ELR (cell line): ENCODE measurements at places on chromosomes 7 and 10.

DNA sequence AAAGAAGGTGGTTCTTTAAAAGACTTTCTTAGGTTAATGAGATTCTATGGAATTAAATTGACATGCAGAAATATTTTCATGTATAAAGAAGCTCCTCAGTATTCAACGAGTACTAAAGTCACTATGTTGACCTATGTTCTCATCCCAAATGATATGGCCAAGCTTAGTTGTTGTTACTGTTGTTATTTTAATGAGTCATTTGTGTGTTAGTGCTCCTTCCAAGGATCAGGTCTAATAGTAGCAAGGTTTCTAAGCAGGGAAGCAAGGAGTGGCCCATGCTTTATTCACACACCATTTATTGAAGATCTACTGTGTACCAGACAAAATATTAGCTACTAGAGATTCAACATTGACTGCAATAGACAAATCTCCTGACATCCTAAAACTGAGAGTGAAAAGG is 41.9 kb downstream of the LRRN3 start:
- peak; percentile 20 for DNase-seq

DNA sequence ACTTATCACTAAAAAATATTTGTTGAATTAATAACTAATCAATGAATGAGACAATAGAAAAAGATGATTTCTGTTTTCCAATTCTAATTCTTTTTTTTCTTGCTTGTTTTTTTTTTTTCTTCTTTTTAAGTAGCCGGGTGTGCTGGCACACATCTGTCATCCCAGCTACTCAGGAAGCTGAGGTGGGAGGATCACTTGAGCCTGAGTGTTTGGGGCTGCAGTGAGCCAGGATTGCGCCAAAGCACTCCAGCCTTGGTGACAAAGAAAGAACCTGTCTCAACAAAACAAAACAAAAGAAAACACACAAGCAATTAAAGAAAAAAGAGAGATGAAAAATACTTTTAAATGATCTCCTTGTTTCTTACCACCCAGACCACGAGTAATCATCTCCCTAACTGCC is 1109.3 kb downstream of the REEP3 start:
- DNase-seq: no peak

DNA sequence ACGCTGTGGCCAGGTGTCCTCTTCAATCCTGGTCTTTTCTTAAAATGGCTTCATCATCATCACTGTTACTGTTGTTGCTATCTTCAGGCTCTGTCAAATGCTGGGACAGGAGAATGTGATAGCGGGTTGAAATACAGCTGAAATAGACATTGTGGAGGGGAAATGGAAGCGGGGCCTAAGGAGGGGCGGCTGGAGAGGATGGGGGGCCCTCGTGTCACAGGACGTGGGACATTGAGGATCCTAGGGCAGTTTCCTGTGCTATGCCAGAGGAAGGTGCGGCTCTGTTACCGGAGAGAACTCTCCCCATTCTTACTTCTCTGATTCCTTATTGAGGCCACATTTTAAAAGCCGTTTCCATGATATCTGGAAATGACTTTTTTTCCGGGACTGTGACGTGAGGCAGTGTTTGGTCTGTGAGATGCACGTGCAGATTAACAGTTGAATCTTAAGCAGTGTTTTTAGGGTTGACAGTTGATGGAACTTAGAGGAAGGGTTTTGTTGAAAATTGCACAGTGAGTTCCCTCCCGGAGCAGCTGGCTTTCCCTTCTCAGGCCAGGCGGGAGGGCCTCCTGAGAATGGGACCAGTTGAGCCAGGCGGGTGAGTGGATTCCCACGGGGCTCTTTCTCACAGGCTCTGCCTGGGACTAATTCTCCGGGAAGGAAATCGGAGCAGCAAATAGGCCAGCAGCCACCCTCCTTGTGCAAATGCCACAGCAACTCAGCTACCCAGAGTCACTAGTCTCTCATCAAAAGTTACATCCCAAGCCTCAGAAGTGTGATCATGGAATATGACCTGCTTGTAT is 125.2 kb downstream of the TACC2 start:
- DNase-seq: peak; percentile 42

GRCh38 chr7:157561816-157562410 is 225.1 kb downstream of the DNAJB6 start:
- DNase-seq: no peak

DNA sequence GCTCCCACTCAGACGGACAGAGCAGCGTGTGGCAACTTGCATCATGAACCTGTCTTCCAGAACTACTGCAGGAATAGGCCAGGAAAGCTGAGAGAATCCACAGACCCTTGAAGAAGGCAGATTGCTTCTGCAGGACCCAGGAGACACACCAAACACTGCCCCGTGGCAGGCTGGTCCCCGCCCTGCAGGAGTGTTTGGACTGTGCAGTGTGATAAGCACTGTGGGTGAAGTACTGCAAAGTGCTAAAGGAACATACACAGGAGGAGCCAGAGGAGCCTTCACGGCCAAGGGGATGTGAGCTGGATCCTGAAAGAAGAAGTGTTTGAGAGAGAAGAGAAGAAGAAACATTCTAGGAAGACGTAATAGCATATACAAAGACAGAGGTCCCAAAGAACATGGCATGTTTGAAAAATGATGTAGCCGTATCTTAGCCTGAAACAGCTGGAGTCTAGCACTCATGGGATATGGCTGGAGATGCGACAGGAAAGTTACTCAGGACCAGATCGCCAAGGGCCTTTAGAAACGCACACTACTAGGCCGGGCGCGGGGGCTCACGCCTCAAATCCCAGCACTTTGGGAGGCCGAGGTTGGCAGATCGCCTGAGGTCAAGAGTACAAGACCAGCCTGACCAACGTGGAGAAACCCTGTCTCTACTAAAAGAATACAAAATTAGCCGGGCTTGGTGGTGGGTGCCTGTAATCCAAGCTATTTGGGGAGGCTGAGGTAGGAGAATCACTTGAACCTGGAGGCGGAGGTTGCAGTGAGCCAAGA is 96.9 kb upstream of the RHEB start:
- DNase-seq: no peak

- DNase-seq: no peak
These were observed 128.8 kb upstream of the FZD8 start for GRCh38 chr10:35770817-35771355.

GRCh38 chr10:84606428-84606827 is 278.0 kb downstream of the CCSER2 start:
- no peak for DNase-seq

GRCh38 chr10:101222683-101223273 is 6.5 kb downstream of the LBX1 start:
- peak; percentile 32 for DNase-seq

- DNase-seq: no peak
These were observed 19.9 kb downstream of the ITPRIP start for GRCh38 chr10:104318326-104318725.

DNA sequence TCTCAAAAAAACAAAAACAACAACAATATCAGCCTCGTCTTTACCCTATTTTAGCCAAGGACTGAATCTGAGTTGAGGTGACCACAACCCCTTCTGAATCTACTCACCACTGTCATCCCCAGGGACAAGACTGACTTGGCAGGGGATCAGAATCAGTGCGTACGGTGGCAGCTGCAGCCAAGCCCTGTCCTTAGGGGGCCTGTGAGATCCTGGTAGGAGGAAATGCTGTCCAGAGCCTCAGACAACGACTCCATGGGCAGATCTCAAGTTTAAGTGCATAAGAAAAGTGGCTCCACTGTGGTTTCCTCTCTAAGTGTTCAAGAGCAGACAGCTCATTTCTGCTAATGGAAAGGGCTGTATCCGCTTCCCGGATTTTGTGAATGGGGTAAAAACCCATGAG is 22.4 kb upstream of the CYTH3 start:
- no peak for DNase-seq

GRCh38 chr7:28808796-28809533 is 149.2 kb downstream of the TRIL start:
- peak; percentile 54 for DNase-seq

DNA sequence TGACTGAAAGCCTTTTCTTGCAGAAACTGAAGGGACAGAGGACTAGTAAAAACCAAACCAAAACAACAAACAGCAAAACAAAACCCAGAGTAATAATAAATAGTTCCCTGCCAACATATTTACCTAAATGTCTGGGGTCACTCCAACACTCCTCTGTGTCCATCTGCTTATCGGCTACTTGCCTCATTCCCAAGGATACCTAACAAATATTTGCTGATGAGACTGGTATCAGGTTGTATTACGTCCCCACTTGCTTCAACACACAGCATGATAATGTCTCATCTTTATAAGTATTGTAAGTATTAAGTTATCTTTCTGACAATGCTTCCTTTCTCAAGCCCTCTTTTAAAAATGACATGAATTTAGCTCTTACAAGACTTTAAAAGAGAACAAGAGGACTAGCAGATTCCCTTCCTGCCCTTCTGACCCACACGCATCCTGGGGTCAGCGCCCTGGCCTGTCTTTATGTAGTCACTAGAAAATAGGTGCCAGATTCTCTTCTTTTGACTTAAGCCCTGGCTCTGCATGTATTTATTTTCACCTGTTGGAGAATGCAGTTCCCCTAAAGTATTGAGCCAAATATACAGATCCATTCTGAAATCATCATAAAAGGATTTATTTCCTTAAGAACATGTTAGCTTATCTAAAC is 110.2 kb downstream of the SEM1 start:
- DNase-seq: no peak

DNA sequence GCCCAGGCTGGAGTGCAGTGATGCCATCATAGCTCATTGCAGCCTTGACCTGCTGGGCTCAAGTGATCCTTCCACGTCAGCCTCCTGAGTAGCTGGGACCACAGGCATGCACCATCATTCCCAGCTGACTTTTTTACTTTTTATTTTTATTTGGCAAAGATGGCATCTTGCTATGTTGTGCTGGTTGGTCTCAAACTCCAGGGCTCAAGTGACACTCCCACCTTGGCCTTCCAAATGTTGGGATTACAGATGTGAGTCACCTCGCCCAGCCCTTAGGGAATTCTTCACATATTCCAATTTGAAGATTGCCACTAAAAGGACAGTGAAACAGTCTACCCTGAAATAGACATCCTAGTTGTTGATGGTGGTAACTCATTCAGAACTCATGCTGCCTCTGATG is 27.7 kb downstream of the SUGCT start:
- peak; percentile 12 for DNase-seq

DNA sequence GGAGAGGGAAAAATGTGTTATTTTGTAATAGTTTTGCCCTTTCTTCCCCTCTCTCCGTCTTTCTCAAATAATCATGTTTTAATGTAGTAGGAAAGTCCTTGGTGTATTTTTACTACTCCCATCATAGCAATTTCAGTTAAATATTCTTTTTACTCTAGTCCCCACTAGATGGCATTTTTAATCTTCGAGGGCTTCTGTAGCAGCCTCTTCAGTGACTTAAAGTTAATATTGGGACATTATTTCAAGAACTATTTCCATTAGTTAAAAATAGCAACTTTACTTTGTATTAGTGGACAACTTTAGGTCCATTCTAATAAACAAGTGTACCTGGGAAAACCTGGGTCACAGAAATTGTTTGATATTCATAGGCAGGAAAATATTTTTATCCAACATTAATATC is 23.0 kb downstream of the EDRF1 start:
- DNase-seq: peak; percentile 37

- DNase-seq: peak; percentile 11
These were observed 16.6 kb downstream of the MEIG1 start for GRCh38 chr10:14975672-14976273.

DNA sequence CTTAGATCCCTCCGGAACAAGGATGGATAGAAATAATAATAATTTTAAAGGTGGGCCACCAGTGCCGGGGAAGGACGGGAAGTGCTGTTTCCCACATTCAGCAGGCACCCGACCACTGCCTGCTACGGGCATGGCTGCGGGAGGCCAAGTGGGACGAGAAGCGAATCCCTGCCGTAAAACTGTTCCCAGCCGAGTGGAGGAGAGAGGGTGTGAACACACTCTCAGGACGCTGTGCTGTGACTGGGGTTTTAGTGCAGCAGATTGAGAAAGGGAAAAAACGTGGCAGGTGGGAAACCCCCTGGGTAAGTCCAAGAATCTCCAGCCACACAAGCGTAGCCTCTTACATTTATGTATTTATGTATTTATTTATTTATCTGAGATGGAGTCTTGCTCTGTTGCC is 158.8 kb downstream of the DNAJB6 start:
- DNase-seq: no peak

DNA sequence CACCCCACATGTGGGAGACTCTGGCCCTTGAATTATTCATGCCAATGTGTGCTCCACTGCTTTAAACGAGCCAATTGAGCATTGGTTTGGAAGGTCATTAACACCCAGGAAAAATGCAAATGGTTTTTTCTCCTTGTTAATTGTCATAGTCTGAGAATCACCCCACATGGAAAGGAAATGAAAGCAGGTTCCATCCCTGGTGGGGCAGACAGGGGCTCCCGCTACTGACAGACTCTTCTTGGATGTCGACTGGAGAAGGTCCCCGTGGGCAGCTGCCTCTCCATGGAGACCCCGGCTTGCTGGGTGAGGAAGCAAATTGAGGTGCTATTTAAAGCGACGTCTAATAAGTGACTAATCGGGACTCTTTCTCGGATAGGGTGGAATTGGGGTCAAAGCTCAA is 32.0 kb upstream of the EN2 start:
- no peak for DNase-seq

DNA sequence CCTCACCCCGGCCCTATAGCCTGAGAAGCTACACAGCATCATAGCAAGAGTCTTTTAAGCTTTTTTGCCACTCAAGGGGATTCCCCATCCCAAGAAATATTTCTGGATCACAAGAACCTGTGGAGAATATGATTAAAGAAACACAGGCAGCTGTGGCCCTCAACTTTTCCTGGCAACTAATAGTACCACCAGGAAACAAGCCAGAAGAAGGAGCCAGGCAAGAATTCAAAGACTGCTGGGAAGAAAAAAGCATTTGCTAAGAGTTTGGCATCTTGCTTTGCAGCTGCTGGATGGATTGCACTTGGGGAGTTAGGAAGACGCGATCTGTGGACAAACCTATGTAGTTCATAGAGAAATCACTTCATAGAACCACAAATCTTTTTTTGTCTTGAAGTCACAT is 437.8 kb downstream of the PLXDC2 start:
- DNase-seq: no peak

DNA sequence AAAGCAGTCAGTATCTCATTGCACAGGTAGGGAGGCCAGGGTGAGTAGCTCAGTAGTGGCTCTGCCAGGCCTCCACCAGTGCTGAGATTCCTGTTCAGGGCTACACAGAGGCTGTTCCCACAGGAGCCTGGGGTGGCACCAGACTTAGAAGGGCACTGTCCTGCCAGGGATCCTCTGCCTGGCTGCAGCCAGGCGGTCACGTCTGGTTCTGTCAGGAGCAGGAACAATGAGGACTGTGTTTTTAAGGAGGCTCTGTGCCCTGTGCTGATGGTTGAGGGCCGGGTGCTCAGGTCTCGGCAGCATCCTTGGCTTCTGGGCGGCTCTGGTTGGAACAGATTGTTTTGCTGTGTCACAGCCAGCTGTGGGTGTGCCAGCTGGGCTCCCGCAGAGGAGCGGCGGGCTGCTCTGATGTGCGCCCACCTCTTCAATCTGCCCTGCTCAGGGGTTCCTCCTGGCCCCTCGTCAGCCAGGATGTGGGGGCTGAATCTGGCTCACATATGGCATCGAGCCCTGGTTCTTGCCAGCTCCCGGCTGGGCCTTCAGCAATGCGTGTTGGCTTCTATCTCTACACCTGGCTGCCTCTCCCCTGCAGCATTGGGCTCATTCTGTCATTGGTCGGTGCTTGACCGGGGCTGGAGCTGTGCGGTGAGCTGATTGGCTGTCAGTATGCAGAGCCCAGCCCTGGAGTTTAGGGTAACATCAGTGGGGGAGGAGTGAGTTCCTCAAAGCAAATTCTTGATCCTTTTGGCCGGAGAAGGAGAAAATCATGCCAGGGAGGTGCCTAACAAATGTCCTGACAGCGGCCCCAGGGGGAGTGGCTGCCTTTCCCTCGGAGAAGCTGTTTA is 41.2 kb downstream of the TACR2 start:
- DNase-seq: no peak
